ENCODE measurements at places on chromosomes 1 and 21.

- no peak for DNase-seq
Measured at GRCh38 chr1:36144413-36144812, 4.9 kb downstream of the TRAPPC3 start.

GRCh38 chr1:45890078-45890477 lies 86.7 kb downstream of the MAST2 start:
- no peak for DNase-seq

DNA sequence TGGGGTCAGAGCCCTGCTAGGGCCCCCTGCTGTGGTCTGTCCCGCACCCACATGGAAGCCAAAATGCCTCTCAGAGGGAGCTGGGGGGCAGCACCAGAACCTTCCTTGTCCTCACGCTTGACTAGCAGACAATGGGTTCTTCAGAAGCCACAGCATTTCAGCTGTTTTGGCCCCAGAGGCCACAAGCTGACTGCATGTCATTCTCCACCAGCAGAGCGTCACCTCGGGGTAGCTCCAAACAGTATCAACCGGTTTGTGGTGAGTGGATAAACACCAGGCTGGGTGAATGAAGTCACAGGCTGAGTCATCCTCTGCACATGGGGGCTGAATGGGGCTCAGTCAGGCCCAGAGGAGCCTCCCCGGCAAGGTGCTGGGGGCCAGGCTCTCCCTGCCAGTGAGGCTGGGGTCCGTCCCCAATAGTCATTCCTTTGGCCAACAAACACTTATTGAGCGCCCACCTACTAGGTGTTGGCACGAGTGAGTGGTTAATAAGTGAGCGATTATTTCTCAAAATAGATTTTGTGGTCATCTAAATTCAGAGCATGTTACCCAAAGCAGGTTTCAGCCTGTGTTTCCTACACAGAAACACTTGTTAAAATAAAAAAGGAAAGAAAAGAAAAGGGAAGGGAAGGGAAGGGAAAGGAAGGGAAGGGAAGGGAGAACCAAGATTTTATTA lies 9.1 kb downstream of the OLIG1 start:
- DNase-seq = no peak

DNA sequence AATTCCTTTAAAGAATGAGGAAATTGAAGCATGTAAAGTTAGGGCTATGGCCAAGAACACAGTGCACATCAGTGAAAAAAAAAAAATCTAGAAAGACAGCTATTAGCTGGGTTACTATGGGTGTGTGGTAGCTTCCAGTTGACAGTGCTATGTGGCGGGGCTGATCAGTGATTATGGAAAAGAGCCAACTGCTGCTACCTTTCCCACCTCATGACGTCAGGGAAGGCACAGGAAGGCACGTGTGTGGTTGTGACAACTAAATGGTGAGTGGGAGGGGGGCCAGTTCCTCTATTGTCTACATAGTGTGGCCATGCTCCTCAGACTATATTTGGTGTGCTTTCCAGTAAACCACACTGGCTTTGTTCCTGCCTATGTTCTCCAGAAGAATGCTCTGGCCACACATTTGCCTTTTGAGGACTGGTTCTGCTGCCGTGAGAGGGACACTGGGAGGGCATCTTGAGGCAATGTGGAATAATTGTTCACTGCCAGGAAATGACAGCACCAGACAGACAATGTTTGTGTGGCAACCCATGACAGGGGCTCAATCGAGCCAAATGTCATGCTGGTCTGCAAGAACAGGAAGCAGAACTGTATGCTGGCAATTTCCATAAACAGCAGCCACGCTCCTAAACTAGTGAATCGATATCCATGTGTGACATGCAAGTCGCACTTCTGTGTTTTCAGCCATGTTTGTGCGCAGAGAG lies 3.0 kb upstream of the SDE2 start:
- DNase-seq = no peak

- no peak for DNase-seq
Measured at GRCh38 chr1:193325771-193326170, 139.4 kb upstream of the B3GALT2 start.

DNA sequence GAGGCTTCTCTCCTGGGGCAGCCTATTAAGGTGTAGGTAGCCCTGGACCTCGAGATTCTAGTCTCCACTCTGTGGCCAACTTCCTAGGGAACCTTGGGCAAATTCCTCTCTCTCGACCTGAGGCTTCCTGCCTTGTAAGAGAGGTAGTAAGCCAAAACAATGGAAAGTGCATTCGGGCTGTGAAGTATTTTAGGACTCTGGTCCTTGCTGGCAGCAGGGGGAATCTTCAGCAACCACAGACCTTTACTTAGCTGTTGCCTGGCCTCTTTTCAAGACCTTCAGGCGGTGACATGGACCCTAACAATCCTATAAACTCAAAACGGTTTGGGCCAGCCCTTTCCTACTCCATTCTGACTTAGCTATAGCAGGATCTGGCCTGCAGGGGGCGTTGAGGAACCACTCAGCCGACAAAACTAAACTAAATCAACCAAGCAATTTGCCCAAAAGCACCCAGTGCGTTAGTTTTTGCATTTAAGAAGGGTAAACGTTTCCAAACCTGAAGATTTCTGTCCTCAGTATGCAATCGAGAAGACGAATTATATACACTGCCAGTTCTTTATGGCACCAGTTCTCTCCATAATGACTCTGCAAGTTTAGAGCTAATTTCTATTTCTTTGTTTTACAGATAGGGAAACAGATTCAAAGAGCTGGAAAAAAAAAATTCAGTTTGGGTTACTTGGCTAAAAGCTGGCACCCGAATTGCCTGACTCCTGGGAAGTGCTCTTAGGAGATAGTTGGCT lies 10.9 kb upstream of the SESN2 start:
- peak; percentile 41 for DNase-seq

GRCh38 chr1:157360023-157360390 lies 192.3 kb downstream of the FCRL5 start:
- no peak for DNase-seq

DNA sequence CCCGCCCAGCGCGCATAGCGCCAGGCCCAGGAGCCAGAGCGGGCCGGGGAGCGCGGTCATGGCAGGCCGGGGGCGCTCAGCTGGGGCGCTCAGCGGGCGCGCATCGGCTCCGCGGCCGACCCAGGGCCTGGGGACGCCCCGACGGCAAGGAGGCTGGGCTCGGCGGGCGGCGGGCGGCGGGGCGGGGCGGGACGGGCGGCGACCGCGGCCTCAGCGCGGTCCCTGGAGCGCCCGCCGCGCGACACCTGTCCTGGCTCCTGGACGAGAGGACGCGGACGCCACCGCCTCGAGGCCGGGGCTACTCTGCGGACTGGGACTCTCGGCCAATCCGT lies 273 bp downstream of the BMP8B start:
- DNase-seq = no peak

DNA sequence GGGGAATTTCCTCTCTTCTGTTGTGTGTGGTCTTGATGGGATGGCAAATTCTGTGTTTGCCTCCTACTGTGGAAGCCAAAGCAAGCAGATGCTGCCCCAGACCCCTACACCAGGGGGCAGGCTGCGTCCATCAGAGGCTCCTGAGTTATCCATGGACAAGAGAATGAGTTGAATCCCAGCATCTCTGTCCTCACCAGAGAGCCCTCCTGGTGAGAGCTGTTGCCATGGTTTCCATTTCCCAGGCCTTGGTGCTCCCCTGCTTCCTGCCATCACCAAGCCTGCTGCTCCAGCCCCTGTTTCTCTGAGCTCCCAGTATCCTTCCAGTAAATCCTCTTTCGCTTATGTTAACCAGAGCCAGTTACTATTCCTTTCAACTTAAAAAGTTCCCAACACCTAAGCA lies 20.4 kb upstream of the GNG12 start:
- no peak for DNase-seq

DNA sequence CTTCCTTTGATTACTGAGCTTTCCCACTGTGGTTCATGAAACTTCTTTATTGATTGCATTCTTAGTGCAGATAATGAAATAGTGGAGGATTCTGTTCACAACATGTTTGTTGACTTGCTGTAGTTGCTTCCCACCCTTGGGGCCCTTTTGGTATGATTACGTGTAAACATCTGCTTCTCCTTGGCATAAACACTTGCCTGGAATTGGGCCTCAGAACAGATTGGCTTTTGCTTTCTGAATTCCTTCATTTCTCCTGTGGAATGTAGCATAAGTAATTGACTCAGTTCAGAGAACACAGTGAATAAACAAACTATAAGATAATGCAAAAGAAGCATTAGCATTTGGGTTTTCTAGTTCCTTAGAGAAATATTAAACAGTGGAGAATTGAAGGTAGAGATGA lies 59.5 kb upstream of the LAMC2 start:
- no peak for DNase-seq

GRCh38 chr1:168485048-168485447 lies 58.7 kb downstream of the XCL2 start:
- DNase-seq = no peak
